Stimulated activated CD4-positive, alpha-beta T cell treated with anti-CD3 and anti-CD28 coated beads, Interleukin-4, amount 100 ng/mL, for 24 hours (primary cell): ENCODE measurements at places on chromosomes 1 and 21.

DNA sequence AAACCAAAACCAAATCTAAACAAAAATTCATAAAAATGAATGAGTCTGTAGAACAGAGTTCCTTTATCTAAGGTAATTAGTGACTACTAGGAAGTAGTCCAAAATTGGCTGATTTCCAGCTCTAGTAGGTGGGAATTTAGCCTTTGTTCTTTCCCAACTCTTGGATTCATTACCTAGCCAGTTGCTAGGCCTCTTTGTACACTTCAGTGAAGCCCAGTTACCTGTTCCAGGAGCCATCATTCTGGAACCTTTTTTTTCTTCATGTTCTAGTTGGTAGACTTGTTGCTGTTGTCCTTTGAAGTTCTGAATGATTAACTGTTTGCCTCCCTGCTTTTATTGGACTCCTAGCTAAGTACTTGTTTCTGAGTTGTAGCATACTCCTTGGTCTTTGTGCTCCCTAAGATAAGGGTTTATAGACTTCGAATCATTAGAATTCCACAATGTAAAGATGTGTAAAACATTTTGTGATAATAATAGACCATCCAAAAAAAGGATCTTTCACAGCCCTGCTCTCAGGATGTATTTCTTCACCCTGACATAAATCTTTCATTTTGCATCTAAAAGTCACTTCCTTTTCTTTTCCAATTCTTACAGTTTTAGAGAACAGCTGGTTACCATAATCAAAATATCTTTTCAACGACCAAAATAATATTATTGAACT is 9.8 kb downstream of the PLA2G4A start:
- no peak for DNase-seq

- no peak for DNase-seq
Observed at GRCh38 chr1:41313661-41314131, 47.5 kb upstream of the FOXO6 start.

- no peak for DNase-seq
Observed at GRCh38 chr1:179798213-179798863, 55.2 kb downstream of the FAM163A start.

DNA sequence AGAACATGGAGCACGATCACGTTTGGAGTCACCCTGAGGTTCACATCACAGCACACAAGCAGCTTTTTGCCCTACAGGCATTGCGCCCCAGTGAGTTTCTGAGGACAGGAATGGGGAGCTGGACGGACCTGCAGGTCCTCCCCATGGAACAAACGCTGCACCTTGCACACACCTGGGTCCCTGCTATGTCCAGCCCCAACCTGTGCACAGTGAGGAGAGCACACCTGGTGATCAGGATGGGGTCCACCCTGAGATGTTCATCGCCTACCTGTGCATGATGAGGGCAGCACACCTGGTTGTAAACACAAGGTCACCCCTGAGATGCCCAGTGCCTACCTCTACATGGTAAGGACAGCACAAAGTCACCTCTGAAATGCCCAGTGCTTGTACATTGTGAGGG is 45.9 kb downstream of the TCP10L start:
- DNase-seq, result no peak

DNA sequence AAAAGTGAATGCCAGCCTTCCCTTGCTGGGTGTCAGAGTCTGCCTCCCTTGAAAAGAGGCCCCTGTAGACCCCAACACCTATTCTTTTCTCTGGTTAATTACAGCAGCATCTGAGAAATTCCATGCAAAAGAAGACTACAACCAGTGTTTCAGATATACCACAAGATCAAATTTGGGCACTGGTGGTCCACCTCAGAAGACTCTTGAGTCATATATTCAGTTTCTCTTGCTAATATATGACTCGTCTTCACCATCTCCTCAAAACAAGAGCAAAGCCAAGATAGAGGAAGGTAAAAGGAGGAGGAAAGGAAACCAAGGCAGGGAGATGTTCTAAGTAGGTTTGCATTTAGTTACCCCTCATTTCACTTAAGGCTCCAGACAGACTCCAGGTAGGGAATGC is 259.9 kb downstream of the ZNF648 start:
- DNase-seq, result no peak

DNA sequence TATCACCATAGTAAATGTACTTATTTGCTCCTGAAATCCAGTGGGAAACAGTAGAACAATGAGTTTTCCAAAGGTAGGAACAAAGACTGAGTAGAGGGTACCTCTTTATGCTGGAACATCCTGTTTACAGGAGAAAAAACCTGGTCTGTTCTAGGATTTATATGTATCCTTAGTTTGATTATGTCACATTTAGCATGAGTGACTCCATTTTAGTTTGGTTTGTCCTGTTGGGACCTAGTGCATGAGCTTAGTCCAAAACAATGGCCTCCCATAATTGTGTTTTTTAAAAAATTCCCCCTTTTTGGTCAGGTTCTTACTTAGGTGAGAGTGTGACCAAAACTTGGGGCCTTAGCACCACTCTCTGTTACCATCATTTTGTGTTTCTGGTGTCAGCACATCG is 3.5 kb upstream of the MRPL55 start:
- no peak for DNase-seq

GRCh38 chr1:58570817-58571216 is 6.2 kb downstream of the TACSTD2 start:
- no peak for DNase-seq

GRCh38 chr21:16509476-16509875 is 779.7 kb downstream of the USP25 start:
- DNase-seq, result no peak

DNA sequence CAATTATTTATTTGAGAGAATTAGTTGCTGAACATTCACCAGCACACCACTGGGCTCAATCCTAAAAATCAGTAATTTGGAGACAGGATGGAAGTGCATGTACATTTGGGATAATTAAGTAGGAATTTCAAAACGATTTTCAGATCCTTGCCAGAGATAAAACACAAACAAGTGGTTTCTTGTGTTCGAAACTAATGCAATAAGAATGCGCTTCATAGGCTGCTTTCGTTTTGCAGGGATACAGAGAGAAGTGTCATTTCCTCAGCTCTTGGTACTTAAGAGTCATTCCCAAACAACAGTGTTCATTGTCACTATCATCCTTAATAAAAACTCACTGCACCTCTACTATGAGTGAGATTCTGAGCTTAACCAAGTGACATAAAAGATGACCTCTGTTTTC is 20.6 kb upstream of the USP24 start:
- no peak for DNase-seq

GRCh38 chr1:55947446-55947845 is 631.9 kb downstream of the PLPP3 start:
- DNase-seq, result no peak

DNA sequence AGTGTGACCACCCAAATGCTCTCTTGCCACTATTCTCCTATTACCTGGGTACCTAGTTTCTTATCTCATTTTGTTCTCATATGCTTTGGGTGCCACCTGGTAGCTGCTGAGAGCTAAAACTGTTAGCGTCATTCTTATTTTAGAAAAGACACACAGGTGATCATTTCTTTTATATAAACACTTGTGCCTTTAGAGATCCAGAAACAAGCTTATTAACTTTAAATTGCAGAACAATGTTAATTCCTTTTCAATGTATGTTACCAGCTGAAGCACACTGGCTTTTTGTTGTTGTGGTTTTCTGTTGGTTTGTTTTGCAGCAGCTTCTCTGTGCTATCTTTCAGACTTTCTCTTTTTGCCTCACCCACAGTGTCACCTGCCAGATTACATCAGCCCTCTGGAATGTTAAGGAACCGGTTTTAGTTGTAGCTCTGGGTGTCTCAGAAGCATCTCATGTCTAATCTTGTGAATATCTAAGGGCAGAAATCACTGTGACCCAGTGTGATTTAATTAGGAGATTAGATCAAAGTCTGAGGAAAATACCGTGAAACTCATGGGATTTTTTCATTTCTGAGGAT is 43.4 kb upstream of the SLC19A2 start:
- no peak for DNase-seq

GRCh38 chr1:156488566-156489165 is 11.9 kb downstream of the MEF2D start:
- peak; percentile 36 for DNase-seq

- no peak for DNase-seq
Observed at GRCh38 chr1:180672105-180672504, 40.3 kb downstream of the XPR1 start.

GRCh38 chr21:16589006-16589898 is 859.5 kb downstream of the USP25 start:
- no peak for DNase-seq

- no peak for DNase-seq
Observed at GRCh38 chr21:24255591-24255990, 1351.7 kb downstream of the MRPL39 start.

GRCh38 chr1:94013367-94013878 is 104.2 kb upstream of the GCLM start:
- DNase-seq, result no peak

GRCh38 chr1:98480271-98480670 is 181.2 kb upstream of the SNX7 start:
- DNase-seq, result no peak

DNA sequence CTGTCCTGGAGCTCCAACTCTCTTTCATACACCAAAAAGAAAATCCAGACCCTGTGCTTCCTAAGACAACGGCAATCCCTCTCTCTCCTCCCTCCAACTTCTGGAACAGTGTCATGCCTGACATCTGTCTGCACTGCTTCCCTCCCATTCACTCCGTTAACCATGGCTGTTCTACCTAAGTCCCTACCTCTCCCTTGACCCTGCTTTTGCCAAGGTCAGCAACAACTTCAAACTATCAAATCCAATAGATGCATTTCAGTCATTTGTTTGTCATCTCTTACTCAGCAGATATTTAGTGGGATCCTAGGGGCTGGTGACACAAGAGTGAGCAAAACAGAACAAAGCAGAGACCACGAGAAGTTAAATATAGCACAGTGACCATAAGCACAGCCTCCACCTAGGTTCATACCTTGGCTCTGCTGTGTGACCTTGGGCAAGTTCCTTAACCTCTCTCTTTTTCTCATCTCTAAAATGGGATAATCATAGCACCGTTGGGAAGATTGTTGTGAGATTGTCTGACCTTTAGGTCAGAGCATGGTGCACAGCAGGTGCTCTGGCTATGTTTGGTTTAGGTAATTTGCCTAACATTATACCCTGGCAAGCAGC is 88.9 kb downstream of the TMEM53 start:
- DNase-seq, result no peak

- no peak for DNase-seq
Observed at GRCh38 chr1:61842036-61842435, 99.8 kb downstream of the PATJ start.

GRCh38 chr1:85275701-85276214 is 674 bp downstream of the BCL10 start:
- peak; percentile 33 for DNase-seq

DNA sequence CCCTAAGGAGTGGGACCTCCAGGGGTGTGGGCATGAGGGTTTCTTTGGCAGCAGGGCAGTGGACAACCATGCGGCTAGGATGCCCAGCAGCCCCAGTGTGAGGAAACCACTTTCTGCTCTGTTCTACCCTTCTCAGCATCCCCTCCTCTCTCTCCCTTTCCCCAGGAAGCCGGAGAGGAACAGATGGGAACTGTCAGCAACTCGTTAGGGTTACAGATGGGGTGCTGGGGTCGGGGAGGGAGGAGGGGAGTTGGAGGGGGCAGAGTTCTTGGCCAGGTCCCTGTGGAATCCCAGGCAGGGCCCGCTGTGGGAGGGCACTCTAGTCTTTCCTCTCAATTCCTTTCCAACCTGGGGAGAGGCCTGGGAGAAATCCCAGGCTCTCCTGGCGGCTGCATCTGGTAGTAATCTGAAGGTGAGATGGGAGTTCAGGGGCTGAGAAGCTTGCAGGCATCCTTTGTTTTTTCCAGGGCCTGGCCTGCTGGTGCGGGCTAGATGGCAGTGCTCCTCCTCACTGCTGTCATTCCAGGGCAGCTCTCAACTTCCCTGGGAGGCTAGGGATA is 93.9 kb upstream of the CSF3R start:
- DNase-seq, result no peak

DNA sequence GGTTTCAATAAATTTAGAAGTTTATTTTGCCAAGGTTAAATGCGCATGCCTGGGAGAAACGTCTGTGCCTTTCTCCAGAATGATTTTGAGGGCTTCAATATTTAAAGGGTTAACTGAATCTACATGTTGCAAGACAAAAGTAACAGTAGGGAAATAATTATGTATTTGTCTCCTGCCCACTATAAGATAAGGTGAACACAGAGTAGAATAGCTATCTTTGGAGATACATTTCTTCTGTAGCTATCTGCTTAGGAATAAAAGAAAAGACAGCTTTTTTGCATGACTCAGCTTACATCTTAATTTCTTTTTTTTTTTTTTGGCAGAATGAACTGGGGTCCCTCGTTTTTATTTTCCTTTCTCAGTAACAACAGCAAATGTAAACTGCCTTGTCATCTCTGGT is 1351.6 kb downstream of the AMY1C start:
- no peak for DNase-seq

DNA sequence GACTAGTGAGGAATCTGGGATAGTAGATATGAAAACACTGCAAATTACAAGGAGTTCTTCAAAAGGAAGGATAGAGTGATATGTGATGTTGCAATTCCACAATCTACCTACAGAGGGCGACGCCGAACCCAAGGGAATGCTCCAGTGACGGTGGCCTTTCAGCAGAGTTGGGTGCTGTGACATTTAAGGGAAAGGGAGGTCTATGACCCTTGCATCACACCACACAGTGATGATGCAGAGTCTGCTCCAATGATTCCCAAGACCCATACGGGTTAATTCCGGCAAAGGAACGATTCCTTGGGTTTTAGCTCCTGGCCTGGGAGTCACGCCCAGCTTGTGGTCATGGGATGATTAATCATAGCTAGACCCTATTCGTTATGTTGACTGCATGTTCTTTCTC is 123.0 kb upstream of the IGSF21 start:
- peak; percentile 6 for DNase-seq

- no peak for DNase-seq
Observed at GRCh38 chr1:237959838-237960237, 69.1 kb upstream of the ZP4 start.

- no peak for DNase-seq
Observed at GRCh38 chr1:99851850-99852454, 1.8 kb downstream of the AGL start.

DNA sequence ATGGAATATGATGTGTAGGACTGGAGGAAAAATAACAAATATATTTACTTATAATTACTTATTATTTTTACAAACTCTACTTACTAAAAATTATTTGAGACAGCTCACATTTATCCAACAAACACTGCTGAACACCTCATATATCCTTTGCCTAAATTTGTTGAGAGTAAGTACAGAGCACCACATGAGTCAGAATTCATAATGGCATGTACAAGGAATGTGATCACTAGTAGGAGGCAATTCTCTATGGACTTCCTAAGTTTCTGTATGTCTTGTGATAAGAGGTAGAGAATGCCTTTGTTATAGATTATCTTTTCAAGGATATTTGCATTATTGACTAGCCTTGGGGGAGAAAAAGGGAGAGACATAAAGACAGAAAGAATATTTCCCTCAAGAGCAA is 8.2 kb upstream of the ST6GALNAC3 start:
- DNase-seq, result no peak

DNA sequence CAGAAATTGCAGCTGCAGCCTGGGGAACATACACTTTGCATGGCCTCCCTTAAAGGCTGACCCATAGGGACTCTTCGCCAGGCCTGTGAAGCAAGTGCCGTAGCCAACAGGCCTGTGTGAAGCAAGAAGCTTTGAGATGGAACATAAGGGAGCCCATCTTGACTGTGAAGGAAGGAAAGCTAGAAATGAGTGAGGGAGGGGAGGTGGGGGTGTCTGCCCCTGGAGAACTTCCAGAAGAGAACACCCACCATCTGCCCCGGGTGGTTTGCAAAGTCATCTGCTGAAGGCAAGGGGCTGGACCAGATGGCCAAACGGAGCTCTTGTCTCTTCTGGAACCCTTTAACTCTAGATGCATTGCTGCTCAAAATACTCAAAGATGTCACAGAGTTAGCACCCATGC is 103.3 kb upstream of the GRIK3 start:
- DNase-seq, result no peak

GRCh38 chr21:35336534-35336933 is 287.4 kb upstream of the RUNX1 start:
- DNase-seq, result peak; percentile 18
